EL (cell line): ENCODE measurements at places on chromosomes 1 and 21.

GRCh38 chr1:167499664-167500101, 18.6 kb downstream of the CD247 start:
- DNase-seq = no peak

- DNase-seq = no peak
Observed at GRCh38 chr1:245337829-245338484, 183.2 kb downstream of the KIF26B start.

DNA sequence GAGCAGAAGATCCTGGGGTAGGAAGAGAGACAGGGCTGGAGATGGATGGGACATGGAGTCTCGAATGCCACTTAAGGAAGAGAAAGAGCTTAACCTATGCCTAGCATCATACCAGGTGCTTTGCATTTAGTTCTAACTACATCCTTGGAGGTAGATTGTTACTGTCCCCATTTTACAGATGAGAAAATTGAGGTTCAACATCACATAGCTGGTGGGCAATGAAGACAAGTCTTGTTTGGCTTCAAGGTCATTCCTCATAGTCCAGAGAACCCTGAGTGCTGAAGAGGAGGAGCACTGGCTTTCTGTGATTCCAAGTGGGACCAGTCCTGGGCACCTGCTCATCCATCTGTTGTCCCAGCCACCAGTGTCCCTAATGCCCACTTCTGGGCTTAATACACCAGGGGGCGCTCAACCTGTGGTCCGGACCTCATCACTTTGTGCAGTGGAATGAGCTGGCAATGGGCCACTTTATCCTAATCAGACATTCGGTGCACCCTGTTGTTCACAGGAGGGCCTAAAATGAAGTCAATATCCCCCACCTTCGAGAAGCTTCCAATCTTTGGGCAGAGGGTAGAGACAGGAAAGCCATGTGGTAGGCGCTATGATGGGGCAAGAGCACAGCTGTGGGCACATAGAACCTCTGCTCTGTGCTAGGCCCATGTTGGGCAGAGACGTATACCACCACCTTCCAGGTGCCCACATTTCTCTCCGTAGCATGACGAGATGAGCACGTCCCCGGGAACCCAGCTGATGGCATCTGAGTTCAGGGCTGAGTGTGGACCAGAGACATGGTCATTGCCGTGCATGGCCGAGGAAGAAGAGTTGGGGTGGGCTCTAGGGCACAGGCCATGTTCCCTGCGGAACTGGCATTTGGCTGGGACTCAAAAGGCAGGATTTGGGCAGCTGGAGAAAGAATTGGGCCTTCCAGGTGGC, 9.2 kb downstream of the RPS6KA1 start:
- peak; percentile 55 for DNase-seq

GRCh38 chr21:36254106-36254941, 65.7 kb upstream of the MORC3 start:
- no peak for DNase-seq

DNA sequence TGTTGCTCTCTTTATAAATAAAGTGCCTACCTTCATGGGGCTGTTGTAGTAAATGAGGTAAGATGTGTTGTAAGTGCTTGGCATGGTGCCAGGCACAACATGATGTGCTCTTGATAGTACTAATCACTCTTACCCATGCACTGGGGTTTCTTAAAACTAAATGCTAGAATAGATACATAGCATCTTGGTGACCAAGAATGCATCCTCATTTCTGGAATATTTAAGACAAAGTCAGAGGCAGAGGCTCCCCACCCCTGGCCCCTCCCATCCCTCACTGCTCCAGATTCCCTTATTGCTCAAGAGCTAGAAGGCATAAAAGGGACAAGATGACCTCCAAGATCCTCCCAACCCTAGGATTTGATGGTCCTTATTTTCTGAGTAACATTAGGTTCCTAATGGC, 61.3 kb downstream of the GLUL start:
- peak; percentile 4 for DNase-seq

DNA sequence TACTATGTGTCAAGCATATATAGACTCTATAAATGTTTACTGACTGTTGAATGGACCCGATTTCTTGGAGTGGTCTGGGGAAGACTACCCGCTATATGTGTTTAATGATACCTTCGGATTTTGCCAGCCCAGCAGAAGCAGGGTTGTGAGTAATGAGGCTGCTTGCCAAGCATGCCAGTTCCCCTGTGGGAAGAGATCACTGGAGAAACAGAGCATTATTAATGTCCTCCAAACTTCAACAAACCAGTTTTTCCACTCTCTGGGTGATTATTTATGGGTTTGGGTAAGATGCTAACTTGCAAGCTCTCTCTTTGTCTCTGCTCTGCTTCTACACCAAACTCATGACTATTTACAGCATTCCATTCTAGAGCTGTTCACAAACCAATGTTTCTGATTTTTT, 25.1 kb upstream of the PHGDH start:
- no peak for DNase-seq

DNA sequence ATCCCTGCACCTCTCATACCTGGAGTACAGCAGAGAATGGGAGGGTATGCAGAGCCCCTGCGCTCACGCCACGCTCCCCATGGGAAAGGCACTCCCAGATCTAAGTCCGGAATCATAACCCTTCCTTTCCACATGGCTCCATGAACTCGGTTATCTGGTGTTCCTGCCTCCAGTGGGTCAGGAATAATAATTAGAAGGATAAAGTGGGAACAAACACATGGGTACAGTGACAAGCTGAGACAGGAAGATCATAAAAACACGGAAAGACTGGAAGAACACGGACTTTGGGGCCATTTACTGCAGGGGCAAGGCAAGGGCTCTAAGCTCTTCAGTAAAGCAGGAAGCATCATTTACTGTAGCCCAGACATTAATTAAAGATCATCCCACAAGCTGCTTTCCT, 48.6 kb downstream of the FOXO6 start:
- no peak for DNase-seq

- no peak for DNase-seq
Observed at GRCh38 chr1:22521692-22522091, 41.6 kb upstream of the EPHA8 start.

DNA sequence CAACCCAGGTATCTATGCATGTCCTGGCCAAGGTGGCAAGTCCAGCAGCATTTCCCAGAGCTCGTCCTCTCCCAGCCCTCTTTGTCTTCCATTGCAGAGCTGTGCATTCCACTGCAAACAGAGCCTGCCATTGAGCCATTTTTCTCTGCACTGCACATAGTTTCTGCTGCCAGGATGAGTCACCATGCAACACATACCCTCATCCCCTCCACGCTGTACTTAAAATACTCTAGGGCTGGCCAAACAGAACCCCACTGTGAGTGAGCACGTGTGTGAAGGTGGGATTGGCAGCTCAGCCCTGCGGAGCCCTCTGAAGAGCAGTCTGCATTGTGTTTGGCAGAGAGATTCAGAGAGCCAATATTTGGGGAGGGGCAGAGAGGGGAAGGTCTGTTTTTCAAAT, 3.9 kb upstream of the ATP1B1 start:
- DNase-seq = peak; percentile 76

DNA sequence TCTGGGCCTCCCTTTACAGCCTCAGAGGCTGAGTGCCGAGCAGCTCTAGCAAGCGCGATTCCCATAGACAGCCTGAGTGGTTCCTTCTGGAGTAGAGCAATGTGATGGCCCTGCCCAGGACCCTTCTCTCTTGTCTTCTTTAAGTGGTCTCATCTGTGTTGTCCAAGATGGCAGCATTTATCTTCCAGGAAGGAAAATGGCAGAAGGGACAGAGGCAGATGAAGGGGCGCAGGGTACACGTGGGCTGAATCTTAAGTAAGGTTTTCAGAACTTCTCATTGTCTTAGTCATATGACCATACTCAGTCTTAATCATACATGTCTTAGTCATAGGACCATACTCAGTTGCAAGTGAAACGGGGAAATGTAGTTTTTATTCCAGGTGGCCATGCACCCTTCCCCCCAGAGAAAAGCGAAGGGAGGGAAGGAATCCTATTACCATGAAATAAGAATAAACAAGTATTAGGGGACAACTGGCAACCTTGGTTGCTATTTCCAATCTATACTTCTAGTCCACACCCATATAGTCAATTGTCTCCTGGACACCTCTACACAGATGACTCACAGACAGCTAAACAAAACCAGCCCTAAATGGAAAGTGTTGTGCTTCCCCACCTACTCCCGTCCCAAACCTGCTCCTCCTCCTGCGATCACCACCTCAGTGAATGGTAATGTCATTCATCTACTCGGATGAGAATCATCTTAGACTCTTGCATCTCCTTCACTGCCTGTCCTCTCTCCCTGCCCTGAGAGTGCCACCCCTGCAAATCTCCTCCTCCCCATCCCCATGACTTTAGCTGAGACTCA, 13.3 kb downstream of the OVAAL start:
- no peak for DNase-seq

DNA sequence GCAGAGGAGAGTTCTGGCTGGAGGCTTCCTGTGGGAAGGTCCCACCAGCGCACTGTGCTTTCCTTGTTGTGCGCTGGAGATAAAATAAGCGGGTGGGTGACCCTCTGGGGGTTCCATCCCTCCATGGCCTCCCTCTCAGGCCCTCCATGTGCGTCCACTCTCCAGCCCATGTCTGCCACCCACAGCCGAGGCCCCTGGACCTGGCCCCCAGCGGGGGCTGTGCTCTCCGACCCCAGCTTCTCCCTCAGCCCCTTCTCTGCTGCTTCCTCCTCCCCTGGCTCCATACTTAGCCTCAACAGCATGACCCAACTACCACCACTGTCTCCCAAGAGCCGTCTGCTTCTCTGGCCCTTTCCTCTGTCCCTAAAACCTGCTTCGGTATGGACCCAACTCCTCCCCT, 61.4 kb downstream of the GNG4 start:
- no peak for DNase-seq

GRCh38 chr1:235910357-235911299, 43.9 kb upstream of the LYST start:
- peak; percentile 97 for DNase-seq

DNA sequence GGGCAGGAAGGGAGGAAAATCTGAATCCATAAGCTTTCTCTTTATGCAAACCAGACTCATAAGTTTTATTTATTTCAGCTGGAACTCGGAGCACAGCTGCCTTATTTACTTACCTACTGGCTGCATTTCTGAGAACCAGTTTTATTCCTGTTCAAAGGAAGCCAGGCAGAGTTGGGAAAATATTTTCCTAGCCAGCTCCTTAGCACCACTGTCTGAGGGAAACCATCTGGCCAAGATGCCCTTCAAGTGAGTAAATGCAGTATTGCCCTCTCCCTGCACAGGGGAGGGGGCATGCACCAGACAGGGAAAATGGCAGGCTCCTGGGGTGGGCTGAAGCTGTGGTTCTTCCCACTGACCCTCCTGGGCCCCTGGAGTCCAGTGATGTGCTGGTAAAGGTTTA, 28.9 kb upstream of the FMOD start:
- DNase-seq = no peak

DNA sequence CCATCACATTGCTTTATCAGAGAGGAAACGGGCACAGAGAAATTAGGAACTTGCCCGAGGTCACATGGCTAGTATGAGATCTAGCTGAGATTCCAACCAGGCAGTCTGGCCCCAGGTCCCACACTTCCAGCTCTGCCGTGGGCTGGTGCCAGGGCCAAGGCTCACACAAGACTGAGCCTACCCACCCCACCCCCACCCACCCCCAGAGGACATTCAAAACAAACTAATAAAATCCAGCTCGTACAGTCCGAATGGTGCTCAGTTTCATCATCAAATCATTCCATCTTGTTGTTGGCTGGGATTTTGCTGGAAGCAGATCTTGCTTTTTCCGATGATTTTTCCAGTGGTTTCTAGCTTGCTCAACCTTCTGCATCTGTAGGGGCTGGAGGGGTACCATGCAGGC, 27.9 kb downstream of the MATN1 start:
- no peak for DNase-seq

DNA sequence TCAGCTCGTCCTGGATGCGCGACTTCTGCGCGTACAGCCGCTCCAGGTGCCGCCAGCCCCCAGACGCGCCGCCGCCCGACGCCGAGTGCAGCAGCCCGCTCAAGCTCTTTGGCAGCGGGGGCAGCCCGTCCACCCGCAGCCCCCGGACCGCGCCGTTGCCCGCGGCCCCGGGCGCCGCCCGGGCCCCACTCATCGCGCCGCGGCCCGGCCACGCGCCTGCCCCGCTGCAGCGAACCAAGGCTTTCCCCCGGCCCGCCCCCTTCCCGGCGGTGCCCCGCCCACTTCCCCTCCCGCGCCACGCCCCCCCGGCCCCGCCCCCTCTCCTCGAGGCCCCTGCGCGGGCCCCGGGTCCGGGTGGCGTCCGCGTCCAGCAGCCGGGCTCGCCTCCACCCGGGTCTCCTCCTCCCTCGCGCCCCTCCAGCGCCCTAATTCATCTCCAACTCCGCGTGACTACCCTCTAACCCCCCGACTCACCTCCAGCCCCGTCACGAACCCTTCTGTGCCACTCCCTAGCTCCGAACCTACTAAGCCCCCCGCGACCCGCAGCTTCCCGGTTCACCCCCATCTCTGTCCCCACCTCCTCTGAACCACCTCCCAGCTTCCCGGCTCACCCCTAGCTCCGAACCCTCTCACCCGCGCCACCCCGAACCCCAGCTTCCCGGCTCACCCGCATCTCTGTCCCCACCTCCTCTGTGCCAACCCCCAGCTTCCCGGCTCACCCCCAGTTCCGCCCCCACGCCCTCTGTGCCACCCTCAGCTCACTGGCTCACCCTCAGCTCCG, at the start of gene FAM89A:
TSS of gene FAM89A (minus strand) at position 236 of the 781 bp plus-strand sequence. CDS start at position 193, 43 bp downstream.
- peak; percentile 50 for DNase-seq

- DNase-seq = no peak
Observed at GRCh38 chr1:88141499-88142074, 542.5 kb upstream of the PKN2 start.

DNA sequence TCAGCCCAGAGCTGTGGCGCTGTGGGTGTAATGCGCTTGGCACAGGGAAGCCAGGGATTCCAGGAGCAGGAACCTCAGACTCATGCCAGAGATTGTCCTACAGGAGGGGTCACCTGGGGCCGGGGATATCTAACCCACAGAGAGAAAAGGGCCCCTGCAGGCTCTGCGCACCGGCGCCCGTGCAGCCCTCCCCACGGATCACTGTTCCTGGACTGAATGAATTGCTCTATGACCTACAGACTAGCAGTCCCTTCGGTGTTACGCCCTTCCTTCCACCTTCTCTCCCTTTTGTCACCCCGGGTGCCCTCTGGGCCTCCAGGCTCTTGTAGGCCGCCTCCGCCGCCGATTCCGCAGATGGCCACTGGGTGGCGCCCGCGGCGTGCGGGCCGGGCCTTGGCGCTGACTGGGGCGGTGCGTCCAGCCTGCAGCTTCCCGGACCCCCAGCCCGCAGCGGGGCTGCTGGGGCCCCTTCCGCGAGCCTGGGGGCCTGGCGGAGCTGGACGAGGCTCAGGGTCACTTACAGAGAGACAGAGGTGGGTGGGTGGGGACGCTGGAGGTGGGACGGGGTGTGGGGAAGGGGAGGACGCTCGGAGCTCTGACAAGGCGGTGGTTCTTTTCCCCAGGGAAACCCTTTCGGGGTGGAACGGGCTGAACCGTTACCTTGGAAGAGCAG, 101.3 kb downstream of the IER5 start:
- peak; percentile 41 for DNase-seq

GRCh38 chr1:186536273-186536890, 75.5 kb upstream of the PDC start:
- DNase-seq = peak; percentile 48

DNA sequence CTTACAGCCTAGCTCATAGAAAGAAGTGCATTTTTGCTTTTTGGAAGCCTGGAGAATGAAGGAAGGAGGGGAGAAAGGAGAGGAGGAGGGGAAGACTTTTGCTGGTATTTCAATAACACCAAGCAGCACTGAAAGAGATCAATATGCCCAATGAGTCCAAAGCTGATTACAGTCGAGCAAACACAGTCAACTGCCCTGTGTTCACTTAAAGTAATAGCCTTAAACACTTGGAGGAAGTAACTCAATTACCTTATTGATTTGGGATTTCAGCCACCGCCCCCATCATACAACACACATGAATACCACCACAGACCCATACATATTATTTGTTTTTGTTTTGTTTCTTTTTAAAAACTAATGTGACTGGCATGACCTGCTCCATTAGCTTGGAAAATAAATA, 23.3 kb upstream of the RXRG start:
- DNase-seq = no peak
